ENCODE measurements at places on chromosomes 13 and 19. TPM values are rescaled to one million over a fixed set of nuclear protein-coding genes. Genes with fewer than 3 reads are reported as not detected.

Gene ZSWIM4
- 2.2 TPM for polyA plus RNA-seq

Gene AKAP8L
- 57.3 TPM for polyA plus RNA-seq

Gene APOC4
- polyA plus RNA-seq, result not detected

DNA sequence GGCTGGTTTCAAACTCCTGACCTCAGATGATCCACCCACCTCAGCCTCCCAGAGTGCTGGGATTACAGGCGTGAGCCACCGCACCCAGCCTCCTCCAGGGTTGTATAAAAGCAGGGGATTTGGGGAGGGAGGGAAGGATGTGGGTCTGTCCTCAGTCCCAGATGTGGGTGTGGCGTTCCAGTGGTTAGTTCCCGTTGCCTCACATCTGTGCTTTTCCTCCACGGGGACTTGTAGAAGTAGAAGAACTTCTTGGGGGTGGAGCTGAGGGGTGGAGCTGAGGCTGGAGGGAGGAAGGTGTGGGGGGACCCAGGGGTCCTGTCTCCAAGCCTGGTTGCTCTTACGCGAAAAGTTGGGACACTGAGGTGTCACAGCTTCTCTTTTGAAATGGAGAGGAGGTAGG is 514 bp upstream of the MCEMP1 start:
- DNase-seq, result no peak

GRCh38 chr13:38872693-38873092 is 117.9 kb downstream of the STOML3 start:
- DNase-seq, result no peak

DNA sequence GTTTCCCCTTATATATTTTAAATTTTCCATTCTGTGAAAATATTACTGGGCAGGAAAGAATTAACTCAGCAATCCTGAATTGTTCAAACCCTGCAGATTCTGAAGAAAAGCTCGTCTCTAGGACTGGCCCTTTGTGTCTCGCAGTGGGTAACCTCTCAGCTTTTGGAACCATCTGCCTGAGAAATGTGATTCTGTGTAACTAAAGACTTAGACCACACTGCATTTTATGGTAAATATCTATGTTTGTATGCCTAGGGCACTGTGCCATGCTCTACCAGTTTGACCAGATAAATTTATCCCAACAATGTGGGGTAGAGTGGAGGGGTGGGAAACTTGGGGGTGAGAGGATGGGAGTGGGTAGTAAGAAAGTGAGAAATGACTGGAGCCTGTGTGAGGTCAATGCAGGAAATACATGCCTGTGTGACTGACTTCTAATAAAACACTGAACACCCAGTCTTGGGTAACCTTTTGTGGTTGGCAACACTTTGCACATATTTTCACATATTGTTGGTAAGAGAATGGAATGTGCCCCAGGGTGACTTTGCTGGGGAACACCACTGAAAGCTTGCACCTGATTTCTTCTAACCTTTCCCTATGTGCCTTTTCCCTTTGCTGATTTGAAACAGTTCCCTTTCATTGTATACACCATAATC is 1181.9 kb downstream of the OLFM4 start:
- no peak for DNase-seq

DNA sequence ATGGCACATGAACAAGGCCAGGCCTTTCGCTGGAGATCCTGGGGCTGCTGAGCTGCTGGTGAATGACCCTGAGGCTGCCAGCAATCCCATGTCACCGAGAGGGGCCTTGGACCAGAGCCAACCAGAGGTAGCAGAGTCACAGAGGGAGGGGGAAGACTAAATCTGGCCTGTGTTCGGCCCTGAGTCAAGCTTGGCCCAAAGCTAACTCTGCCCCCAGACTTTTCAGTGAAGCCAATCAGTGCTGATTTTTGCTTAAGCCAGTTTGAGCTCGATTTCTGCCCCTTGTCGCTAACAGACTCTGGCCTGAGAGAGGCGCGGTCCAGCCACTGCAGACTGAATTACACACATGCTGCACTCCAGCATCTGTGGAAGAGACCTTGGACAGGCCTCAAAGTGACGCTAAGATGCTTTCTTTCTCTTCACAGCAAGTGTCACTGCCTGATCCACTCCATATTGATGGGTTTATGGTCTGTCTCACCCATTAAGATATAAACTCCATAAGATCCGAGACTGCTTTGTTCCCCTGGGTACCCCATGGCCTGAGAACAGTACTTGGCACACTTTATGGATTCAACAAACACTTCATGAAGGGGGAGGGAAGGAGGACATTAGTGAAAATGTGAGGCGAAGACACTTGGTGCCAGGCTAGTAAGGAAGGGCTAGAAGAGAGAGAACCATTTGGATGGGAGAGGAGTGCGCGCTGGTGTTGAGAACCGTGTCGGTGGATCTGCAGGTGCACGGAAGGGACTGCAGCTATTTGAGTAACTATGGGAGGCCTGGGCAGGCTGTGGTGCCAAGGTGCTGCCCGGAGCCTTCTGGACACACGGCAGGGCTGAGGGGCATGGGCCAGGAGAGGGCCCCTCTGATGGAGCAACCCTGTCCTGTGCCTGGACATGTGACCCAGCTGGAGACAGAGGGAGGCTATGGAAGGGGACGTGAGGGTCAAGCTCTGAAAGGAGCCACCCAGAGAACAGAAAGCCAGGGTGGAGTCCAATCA is 17.6 kb downstream of the RANBP3 start:
- no peak for DNase-seq

DNA sequence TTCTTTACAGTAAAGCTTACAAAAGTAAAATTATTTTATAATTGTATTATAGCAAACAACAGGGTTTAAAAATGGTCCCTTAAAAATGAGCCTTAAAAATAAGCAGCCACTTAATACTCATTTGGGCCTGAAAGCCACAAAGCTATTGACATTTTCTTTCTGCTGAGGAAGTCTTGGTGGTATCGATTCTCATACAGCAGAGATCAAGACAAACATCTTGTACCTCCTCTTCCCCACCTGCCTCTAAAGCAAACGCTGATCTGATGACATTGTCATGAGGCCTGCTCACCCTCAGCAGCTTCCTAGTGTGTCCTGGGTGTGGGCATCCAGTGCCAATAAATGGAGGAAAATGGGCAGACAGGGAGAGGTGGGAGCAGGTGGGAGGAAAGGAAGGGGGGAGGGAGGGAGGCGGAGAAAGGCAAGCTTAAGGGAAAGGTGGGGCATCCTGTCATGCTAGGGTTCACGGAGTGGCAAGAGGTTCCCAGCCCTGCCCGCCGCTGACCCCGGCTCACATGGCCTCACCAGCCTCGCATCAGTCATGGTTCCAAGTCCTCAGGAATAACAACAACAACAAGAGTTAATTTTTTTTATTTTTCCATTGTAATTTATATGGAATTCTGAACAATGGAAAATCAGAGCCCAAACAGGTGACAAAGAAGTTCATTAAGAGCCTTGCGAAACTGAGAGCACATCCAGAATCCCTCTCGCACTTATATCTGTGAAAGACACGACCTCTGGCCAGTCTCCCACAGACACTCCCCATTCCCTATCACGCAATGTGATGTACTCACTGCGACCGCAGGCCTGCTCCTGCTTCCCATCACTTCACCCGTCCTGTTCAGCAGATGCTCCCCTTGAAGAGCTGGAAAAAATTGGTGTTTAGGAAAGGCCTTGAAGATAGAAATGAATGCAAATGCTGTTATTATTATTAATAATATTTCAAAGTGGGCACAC is 15.1 kb upstream of the ATP11A start:
- no peak for DNase-seq

DNA sequence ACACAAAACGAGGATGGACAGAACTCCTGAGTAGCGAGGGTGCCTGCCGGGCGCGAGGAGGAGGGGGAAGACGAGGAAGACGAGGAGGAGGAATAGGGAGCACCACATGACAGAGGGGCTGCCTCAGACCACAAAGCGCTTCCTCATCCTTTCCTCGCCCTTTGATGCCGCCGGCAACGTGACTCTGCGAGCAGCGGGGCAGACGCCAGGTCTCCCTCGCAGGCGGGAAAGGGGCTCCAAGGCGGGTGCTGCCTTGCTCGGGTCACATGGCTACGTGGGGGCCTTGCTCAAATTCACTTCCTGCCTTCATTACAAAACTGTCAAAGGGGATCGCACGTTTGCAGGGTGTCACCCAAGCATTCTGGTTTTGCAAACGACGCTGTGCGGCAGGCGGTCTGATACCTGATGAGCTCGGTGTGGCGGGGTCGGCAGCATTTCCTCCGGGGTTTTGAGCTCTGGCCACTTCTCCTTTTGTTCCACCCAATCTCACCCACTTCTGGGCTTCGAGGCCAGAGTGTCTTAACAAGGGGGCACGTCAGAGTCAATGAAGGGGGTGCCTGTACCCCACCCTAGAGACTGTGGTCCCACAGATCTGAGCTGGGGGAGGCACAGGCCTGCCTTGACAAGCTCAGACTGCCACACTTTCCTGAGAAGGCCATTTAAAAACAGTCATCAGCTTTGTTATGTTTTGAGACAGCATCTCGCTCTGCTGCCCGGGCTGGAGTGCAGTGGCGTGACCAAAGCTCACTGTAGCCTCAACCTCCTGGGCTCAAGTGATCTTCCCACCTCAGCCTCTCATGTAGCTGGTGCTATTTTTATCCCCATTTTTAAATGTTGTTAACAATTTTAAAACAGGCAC is 14.9 kb downstream of the MAP2K2 start:
- no peak for DNase-seq

- DNase-seq, result no peak
These were observed 1.7 kb downstream of the PRDX2 start for GRCh38 chr19:12799742-12800465.

- no peak for DNase-seq
These were observed 66.7 kb downstream of the CDADC1 start for GRCh38 chr13:49314344-49314882.

GRCh38 chr13:106468207-106468606 is 67.3 kb downstream of the EFNB2 start:
- DNase-seq, result no peak

DNA sequence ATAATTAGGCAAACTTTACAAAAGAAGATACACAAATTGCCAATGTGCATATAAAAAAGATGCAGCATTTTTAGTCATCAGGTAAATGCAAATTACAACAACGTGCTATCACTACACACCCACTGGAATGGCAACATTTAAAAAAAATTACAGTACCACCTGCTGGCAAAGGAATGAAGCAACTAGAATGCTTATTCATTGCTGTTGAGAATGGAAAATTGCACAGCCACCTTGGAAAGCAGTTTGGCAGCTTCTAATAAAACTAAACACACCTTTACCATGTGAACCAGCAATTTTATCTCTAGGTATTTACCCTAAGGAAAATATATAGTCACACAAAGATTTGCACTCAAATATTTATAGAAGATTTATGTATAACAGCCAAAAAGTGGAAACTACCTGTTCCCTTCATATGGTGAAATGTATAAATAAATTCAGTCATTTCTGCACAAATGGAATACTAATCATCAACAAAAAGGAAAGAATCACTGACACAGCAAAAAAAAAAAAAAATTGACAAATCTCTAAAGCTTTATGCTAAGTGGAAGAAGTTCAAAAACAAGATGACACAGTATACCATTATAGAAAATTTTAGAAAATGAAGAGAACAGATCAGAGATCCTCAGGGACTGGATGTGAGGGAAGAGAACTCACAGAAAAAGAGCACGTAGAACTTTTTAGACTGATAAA is 30.3 kb downstream of the OXGR1 start:
- DNase-seq, result no peak

DNA sequence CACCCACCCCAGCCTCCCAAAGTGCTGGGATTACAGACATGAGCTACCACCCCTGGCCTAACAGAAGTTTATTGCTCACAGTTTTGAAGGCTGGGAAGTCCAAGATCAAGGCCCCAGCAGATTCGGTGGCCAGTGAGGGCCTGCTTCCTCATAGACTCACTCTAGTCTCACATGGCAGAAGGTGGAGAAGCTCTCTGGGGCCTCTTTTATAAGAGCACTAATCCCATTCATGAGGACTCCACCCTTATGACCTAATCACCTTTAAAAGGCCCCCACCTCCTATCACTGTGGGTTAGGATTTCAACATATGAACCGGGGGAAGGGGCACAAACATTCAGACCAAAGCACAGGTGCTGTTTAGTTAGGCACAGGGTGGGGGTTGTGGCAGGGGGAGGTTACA is 6.9 kb upstream of the SWSAP1 start:
- no peak for DNase-seq
